ENCODE measurements at places on chromosomes 3 and 15.
A peak's percentile ranks its signal among the peaks of the same experiment; 100 is the strongest.

GRCh38 chr15:81625896-81626295 is 251.9 kb upstream of the TMC3 start:
- DNase-seq = no peak

GRCh38 chr3:16508591-16508995 is 4.9 kb downstream of the RFTN1 start:
- no peak for DNase-seq

- no peak for DNase-seq
Observed at GRCh38 chr3:15477951-15478639, 43.4 kb downstream of the COLQ start.

GRCh38 chr3:86995537-86995936 is 4.6 kb upstream of the VGLL3 start:
- no peak for DNase-seq

DNA sequence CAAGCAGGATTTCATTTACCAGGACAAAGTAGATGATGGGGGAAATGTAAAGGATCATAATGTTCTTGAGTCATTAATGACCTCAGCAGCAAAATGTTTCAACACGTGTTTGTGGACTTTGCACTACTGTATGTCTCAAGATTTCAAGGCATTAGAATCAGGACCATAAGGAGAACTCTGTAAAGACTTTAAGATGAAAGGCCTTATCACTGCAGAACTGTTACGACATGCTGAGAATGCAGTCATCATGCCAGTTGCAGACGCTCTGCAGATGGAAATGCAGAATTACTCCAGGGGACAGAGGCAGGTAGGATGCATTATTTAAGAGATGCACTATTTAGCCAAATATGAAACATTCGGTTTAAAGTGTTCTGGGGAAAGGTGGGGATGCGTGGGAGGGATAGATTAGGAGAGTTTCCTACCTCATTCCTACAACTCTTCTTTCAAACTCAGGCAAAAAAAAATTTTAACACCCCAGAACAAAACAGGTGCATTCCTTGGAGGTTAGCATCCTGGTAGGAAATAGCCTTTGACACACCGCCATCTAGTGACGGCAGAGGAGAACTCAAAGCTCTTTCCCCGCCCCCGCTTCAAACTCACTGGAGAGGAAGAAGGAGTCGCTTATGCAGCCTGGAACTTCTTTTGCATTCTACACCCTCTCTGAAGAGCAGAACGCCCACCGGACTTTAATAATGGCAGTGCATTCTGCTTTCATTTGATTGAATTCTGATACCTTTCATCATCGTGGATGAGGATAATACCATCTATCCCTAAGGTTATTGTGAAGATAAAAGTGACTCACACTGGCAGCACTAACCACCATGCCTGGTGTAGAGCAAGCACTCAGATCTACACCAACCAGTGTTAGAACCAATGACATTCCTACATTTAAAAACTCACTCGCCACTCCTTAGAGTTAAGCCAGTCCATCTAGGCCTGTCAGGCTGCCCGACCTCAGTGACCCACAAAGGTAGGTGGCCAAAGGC is 43.1 kb upstream of the TOPAZ1 start:
- DNase-seq = peak; percentile 28

DNA sequence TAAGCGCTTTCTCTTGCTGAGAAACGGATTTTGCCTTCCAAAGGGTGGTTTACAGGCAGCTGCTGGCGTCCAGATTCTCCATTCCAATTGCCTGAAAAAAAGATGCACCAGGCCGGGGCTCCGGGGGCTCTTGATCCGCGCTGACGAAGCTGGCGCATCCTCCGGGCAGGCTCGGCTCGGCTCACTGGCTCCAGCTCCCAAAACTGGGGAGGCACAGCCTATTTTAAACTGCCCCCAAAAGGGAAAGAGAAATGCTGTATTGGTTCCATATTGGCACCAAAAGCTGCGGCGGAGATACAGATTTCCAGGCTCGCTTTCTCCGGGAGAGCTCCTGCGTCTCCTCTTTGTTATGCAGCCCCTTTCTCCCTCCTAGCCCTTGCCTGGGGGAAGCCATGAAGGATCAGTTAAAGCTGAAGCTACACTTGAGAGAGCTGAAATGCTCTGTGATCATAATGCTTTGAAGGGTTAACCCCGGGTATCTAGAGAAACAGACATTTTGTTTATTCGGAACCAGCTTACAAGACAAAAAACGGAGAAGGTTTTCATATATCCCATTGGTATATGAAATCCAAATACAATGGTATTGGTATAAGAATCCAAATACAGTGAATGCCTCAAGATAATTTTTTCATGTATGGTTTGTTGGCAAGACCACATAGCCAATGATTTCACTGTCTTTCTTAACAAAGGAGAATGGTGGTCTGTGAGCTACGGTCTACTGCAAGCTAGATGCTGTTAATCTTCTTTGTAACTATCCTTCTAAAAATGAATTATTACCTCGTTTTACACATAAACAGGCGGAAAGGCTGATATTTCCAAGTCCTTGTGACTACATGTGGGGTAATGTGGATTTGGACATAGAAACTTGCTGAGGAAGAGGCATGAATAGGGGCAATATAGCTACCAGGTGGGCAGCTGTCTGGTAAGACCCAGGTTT is 693 bp downstream of the CD200 start:
- no peak for DNase-seq

DNA sequence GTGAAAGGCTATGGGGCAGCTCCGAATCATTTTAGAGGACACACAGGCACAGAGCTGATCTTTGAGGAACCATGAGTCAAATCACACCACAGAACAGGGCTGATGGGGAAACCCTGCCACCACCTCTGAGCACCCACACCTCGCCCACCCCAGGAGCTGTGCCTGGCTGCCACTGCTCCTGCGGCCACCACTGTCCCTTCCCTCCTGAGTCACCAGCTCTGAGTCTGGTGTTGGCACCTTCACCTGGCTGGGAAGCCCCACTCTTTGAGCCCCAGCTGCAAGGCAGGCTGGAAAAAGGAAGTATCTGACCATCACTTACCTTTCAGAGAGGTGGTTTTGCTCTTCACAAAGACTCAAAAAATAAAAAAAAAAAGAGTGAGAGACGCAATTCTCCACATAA is 63.6 kb upstream of the MEF2A start:
- DNase-seq = no peak

- no peak for DNase-seq
Observed at GRCh38 chr15:28942046-28942445, 56.3 kb downstream of the APBA2 start.

GRCh38 chr15:84871428-84871985 is 13.0 kb upstream of the SLC28A1 start:
- no peak for DNase-seq

GRCh38 chr15:94912760-94913159 is 681.4 kb downstream of the MCTP2 start:
- DNase-seq = no peak

DNA sequence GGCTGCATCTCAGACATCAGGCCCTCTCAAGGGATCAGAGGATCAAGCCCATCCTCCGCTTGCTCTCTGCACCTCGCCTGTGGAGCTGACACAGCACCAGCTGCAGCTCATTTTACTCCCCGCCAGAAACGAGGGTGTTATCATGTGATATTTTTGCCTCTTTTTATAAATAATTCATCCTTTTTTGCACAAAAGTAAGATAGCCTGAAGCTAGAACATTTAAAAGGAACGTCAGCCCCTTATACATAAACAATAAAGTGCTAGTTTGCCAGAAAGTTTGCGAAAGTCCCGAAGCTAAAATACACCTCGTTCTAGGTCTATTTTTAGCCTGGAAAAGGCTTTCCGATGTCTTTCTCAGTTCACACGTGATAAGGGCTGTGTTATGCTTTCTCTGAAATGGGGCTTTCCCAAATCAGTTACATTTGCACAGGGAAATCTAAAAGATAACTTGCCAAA is 9.6 kb upstream of the FAM174B start:
- DNase-seq = no peak

GRCh38 chr3:172467170-172467824 is 19.0 kb upstream of the GHSR start:
- peak; percentile 79 for DNase-seq

GRCh38 chr15:37695719-37696118 is 238.7 kb upstream of the TMCO5A start:
- DNase-seq = no peak

DNA sequence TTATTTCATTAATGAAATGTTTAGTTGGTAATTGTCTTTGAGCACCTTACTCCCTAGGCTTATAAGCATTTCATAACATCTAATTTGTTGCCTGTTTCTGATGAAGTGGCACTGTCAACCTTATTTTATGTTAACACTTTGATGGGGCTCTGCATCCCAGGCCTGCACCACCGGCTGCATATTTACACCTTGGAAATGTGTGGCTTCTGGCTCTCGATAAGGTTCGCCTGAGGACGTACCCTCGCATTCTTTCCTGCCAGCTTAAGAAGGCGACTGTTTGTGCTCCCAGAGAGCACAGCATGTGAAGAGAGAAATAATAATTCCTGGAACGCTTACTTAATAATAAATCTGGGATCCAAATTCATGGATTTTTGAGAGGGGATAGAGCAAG is 763.3 kb upstream of the CFAP20DC start:
- DNase-seq = no peak

GRCh38 chr3:190853464-190853863 is 9.0 kb downstream of the GMNC start:
- no peak for DNase-seq

- peak; percentile 89 for DNase-seq
Observed at GRCh38 chr3:190382082-190382481, 5.9 kb upstream of the CLDN16 start.

GRCh38 chr3:20857636-20858035 is 671.6 kb upstream of the SGO1 start:
- DNase-seq = no peak

- DNase-seq = no peak
Observed at GRCh38 chr3:165859061-165859460, 21.8 kb upstream of the BCHE start.

DNA sequence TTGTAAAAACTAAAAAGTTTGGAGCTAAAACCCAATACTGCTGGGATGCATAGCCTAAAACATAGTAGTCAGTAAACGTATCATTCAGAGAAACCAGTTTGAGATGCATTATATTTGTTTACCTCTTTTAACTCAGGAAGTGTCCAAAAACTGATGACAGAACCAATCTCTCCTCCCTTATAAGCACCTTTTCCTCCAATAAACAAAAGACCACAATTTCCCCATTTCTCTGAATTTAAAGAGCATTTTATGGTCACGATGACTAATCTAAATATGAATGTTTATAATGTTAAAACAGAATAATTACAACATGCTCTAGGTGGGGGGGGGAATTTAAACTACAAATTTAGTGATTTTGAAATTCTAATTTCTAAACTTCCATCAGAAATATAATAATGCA is 58.5 kb downstream of the CEP63 start:
- DNase-seq = no peak

DNA sequence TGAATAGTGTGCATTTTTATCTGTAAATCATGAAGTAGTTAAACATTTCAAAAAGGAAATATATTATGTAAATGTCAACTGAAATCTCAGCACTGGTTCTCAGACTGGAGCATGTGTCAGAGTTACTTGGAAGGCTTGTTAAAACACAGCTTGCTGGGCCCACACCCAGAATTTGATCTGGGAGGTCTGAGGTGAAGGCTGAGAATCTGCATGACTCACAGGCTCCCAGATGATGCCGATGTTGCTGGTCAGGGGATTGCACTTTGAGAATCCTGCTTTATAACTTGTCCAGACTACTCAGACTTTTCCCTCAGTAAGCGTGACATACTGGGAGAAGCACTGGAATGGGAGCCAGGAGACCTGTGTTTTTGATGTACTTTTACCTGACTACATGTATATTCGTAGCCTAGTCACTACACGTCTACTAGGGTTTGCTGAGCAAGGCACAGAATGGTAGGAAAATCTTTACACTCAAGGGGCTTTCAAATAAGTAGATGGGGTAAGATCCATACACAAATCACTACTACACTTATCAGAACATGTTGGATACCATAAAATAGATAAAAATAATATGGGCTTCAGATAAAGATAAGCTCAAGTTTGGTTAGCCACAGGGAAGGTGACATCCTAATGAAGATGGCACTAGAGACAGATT is 77.1 kb upstream of the MEX3B start:
- DNase-seq = peak; percentile 86

DNA sequence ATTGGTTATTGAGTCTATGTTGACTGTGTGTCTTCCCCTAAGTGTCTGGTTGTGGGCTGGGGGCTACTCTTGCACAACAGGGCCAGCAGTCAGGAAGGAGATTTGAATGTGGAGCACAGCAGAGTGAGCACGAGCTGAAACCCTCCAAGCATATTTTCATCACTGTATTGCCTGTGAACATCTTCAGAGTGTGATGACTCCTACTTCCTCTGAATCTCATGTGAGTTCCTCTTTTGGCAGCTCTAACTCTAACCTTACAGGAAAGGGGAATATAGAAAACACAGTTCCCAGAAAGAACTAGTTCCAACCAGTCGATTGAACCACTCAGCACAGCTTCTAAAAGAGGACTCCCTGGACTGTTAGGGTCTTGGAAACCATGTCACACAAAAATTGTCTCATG is 211.6 kb downstream of the RAP2B start:
- DNase-seq = no peak

DNA sequence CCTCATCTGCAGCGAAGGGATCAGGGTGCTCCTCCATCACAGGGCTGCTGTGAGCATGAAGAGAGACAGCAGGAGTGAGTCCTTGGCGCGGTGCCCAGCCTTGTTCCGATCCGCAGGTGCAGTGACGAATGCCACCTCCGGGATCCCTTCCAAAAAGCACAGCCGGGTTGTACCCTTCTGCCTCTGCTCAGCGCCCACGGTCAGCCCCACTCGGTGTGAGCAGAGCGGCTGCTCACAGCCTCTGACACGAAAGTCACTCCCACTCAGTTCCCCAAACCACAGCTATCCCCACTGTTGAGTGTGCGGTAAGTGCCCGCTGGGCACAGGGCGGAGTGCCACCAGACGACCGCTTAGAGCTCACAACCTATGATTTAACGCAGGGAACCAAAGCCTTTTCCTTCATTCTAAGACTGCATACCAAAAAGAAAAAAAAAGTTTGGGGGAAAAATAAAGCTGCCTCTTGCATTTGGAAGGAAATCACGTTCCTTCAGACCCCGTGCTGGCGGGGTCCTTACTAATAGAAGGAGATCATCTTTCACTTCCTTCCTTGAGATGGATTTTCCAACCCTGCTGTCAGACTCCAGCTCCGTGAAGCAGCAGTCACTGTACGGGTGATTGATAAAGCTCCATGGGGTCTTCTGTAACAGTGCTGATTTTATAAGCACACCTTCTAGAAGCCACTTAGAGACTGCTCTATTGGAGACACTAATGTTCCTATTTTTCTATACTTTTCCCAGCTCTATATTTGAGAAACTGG is 34.7 kb upstream of the TUBGCP5 start:
- DNase-seq = no peak

DNA sequence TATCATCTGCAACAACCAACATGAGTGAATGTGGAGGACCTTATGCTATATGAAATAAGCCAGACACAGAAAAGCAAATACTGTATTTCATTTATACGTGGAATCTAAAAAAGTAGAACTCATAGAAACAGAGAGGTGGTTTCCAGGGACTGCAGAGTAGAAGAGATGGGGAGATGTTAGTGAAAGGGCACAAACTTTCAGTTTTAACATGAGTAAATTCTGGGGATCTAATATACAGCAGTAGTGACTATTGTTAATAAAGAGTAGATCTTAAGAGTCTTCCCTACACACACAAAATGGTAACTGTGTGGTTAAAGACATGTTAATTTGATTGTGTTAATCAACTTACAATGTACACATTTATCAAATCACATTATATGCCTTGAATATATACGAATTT is 20.9 kb upstream of the MELTF start:
- DNase-seq = no peak

- no peak for DNase-seq
Observed at GRCh38 chr3:110767156-110767555, 304.5 kb upstream of the NECTIN3 start.

GRCh38 chr3:177320765-177321247 is 123.5 kb upstream of the TBL1XR1 start:
- DNase-seq = no peak

All from kidney epithelial cell (primary cell).